CD4-positive, alpha-beta T cell treated with Interleukin-15 for 4 hours (primary cell): ENCODE measurements at places on chromosomes 1 and 21.

DNA sequence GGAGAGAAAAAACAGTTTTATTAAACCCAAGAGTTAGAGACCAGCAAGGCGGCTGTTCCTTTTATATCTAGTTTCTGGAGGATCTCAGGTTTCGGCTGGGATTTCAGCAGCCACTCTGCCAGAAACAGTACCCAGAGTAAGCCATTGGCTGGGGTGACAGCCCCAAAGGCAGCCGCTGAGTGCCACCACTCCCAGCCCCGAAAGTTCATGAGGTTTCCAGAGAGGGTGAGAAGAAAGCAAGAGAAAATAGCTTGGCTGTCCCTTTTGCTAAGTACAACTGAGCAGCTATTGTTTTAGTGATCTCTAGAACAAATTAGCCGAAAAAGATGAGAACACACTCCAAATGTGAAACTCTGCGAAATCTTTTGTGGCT lies 1.2 kb downstream of the SH3BGR start:
- DNase-seq, result no peak

- no peak for DNase-seq
These were observed 36.5 kb downstream of the ZMYND12 start for GRCh38 chr1:42419126-42419821.

- DNase-seq, result no peak
These were observed 29.8 kb downstream of the WDR3 start for GRCh38 chr1:117959364-117959763.

DNA sequence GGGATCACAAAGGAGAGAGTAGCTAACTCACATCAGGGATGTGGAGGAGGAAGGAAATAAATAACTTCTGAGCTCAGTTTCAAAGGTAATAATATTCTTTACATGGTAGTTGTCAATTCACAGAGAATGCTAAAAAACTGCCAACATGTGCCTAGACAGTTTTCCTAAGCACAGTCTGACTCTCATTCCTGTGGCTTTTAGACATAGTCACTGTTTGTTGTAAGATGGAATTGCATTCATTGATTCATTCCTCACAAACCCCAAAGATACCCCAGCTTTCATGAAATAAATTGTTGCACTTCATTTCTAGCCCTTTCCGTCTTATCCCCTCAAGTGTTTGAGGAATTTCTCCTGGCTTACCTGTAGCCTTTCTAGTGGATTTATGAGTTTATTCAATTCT lies 263.9 kb downstream of the NTNG1 start:
- DNase-seq, result no peak

DNA sequence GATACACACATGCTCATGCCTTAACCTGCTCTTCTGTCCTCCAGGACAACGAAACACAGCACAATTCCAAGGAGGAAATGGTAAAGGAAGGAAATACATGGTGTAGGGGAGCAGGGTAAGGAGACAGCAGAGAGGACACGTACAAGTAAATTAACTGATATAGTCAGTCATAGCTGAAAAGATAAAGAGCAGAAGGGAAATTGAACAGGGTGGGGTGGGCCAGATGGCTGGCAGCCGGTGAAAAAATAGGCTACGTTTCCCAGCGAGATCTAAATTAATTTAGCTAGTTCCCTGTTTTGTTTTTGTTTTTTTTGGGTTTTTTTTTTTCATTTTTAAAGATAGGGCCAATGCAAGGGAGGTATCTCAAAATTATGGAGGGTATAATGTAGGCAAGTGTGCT lies 109.2 kb downstream of the FAM78B start:
- DNase-seq, result no peak

GRCh38 chr1:187413405-187414169 lies 584.8 kb downstream of the PLA2G4A start:
- no peak for DNase-seq

DNA sequence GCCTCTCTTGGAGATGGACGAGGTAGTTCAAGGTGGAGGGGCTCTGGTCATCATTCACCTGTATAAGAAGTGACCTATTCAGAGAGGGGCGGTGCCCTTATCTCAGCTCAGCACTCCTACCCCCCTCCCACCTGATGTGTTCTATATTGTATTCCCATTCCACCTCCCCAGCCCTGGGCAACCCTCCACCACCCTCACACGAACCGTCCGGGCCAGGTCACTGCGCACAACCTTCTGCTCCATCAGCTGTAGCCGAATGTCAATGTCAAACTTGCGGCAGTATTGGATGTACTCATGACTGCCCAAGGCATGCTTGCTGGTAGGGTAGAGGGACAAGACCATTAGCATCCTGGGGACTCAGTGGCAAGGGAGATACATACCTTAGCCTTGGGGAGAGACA lies 34.3 kb downstream of the PIK3C2B start:
- no peak for DNase-seq

DNA sequence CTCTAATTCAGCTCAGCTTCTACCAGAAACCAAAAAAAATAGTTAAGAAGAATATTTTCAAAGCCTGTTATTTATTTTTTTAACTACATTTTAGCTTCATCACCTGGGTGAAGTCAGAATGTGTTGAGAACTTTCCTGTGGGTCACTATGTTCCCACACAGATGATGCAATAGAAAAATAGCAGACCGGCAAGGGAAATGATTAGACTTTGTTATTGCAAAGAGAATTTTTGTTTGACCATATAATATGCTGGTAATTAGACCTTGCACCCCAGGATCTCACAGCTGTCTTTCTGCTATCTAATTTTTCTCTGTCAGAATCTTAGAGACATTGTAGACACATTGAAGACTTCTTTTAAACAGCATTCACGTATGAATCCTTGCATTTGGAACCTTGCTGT lies 299.3 kb downstream of the TBX15 start:
- no peak for DNase-seq

DNA sequence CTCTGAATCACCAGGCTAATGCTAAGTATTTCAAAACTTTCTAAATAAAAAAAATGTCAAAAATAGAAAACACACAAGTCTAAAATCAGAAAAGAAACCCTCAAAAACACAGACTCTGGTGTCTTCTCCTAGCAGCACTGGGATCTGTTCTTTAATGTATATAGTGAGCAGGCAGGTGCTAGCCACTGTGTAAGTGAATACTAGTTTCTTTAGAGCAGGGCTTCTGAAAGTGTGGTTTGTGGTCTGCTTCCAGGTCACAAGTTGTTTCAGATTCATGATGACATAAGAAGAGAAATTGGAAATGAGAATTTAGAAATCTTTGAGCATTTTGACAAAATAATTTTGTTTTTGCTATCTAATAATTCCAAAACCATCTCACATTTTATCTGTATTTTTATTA lies 763.1 kb downstream of the USP25 start:
- DNase-seq, result no peak

DNA sequence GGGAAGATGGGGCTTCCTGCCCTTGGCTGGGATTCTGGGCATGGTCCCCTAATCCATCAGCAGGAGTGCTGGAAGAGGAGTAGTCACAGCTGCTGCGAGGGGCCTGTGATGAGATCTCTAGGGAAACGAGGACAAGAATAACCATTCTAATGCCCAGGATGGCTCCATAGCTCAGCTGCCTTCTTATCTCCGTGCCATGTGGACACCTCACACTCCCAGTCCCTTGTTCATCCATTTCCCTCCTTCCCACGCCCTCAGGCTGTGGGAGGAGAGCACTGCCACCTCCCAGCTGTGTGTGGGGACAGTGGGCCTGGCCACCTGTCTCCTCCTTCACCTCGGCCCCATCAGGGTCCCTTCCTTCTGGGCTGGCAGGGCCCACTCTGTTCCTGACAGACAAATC lies 16.1 kb upstream of the ETV3 start:
- DNase-seq, result no peak

- no peak for DNase-seq
These were observed 17.8 kb upstream of the EPB41 start for GRCh38 chr1:28896609-28896986.

GRCh38 chr1:26064553-26064952 lies 2.9 kb downstream of the TRIM63 start:
- DNase-seq, result no peak

- DNase-seq, result no peak
These were observed 5.9 kb downstream of the RUSC1 start for GRCh38 chr1:155326631-155327037.

DNA sequence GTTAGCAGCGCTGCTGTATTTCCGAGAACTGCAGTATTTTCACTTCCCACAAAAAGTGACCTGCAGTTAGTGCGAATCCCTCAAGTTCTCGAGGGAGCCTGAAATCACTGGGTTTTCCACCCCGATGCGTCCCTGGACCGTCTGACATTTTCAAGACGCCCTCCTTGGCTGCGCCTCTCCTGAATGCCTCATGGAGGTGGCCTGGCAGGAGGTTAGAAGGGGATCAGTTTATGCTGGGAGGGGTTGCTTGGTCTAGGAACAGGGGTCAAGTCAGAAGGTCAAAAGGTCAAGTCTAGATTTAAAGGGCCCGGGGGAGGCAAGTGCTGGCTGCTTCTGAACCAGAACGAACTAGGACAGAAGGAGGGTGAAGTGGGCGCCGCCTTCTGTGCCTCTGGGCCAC lies 176.8 kb downstream of the PRDM16 start:
- no peak for DNase-seq

DNA sequence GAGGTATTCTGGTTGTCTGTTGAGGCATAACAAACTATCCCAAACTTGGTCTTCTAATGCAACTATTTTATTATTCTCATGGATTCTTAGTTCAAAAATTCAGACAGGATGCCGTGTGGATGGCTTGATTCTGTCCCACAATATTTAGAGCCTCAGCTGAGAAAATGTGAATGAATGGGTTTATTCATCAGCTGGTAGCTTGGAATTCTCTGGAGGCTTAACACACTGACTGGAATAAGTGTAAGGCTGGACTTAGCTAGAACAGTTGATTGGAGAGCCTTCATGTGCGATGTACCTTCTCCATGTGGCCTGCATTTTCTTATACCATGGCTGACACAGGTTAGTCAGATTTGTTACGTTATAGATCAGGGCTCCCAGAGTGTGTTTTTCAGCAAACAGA lies 30.8 kb downstream of the TNNI3K start:
- no peak for DNase-seq

DNA sequence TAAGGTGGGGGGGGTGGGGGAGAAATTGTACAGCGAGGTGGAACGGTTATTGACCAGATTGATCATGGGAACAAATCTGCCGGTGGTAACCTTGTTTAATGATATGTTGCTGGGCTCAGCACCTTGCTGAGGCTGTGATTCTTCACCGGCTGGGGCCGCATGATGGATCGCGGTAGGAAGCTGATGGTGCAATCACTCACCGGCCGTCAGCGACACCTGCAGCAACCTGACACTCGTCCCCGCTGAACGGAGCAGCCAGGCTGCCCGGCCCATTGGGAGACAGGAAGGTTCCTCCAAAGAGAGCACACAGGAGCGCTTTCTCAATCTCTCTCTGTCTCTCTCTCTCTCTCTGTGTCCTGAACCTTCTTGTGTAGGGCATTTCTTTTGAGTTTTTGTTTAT lies 128.5 kb upstream of the RRP15 start:
- no peak for DNase-seq

- no peak for DNase-seq
These were observed 261.4 kb upstream of the USP25 start for GRCh38 chr21:15468368-15468767.

DNA sequence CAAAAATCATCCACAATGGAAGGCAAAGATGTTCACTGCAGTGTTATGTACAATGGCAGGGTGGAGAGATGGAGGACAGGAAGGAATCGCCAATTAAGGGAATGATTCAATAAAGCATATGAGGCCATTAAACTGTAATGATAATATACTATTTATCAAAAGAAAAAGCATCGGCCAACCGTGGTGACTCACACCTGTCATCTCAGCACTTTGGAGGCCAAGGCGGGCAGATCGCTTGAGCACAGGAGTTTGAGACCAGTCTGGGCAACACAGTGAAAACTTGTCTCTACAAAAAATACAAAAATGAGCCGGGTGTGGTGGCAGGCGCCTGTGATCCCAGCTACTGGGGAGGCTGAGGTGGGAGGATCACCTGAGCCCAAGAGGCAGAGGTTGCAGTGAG lies 89.1 kb downstream of the SSBP3 start:
- no peak for DNase-seq

DNA sequence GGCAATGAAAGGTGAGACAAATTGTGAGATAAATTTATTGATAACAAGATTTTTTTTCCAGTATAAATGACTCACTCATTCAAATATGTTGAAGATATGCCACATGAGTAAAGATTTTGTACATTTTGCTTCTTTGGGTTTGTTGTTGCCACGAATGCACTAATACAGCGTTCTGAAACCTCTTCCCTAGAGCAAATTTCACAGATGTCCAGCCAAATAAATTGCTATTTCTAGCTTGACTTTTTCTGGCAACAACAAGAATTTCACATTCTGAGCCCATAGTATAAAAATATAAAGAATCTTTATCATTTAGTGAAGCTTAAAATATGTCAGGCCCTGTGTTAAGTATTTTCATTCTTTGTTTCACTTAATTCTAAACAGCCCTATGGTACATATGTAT lies 114.5 kb upstream of the COL24A1 start:
- no peak for DNase-seq

DNA sequence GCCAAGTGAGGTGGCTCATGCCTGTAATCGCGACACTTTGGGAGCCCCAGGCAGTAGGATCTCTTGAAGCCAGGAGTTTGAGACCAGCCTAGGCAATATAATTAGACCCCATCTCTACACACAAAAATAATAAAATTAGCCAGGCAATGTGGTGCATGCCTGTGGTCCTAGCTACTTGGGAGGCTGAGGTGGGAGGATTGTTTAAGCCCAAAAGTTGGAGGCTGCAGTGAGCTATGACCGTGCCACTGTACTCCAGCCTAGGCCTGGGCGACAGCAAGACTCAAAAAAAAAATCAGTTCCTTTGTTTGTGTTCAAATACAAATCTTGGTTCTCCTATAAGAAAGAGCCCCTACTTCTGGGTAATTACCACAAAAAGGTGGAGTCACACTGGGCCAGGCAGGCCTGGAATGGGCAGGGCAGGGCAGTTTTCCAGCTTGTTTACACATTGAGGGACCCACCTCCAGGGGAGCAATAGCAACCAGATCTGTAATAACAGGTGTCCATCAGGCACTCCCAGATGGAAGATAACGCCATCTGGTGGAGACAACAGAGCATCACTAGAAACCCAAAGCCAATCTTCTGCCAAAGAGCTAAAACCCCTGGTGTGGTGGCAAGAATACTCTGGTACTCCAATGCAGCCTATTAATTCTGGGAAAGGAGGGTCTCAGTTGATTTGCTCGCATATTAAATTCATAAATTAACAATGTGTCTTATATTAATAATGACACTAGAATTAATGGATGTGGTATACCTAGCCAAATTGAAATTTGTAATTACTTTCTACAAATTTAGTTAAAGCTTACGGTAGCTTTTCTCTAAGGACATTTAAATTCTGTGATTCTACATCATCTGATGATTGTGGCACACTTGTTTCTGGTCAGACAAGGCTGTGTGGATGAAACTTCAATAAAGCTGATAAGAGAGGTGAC lies 13.2 kb downstream of the PPP1R15B start:
- peak; percentile 75 for DNase-seq

- DNase-seq, result no peak
These were observed 142.1 kb downstream of the RYR2 start for GRCh38 chr1:237183963-237184540.

DNA sequence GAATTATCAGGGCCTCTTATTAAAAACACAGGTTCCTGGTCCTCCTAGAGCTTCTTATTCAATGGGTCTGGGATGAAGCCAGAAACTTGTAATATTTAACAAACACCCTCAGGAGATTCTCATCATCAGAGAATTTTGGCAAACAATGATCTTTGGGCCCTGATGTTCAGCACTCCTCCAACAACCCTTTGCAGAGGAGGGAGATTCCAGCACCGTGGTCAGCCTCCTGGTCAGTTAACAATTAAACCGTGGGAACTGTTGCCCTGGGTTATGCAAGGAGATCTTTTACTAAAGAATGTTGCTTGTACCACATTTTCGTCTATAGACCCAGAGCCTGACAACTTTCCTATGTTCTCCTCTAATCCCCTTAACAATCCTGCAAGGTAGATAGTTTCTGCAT lies 294.4 kb downstream of the PLPP3 start:
- no peak for DNase-seq
